Gastroesophageal sphincter (tissue), 4 donors: ENCODE measurements at places on chromosomes 2 and 18.

- peak; percentile 46 for ATAC-seq
Measured at GRCh38 chr18:48326901-48327675, 82.1 kb downstream of the ZBTB7C start.

GRCh38 chr2:181777734-181778133, 97.4 kb upstream of the NEUROD1 start:
- ATAC-seq = no peak

- ATAC-seq = no peak
Measured at GRCh38 chr18:45981821-45982220, 14.7 kb upstream of the EPG5 start.

GRCh38 chr2:204051476-204051875, 114.9 kb downstream of the ICOS start:
- ATAC-seq = no peak

GRCh38 chr2:45010702-45011012, 1.4 kb upstream of the SIX2 start:
- ATAC-seq = no peak

- ATAC-seq = no peak
Measured at GRCh38 chr18:8724452-8724851, 19.1 kb downstream of the MTCL1 start.

GRCh38 chr2:188628989-188629752, 337.5 kb downstream of the GULP1 start:
- ATAC-seq = peak; percentile 27

DNA sequence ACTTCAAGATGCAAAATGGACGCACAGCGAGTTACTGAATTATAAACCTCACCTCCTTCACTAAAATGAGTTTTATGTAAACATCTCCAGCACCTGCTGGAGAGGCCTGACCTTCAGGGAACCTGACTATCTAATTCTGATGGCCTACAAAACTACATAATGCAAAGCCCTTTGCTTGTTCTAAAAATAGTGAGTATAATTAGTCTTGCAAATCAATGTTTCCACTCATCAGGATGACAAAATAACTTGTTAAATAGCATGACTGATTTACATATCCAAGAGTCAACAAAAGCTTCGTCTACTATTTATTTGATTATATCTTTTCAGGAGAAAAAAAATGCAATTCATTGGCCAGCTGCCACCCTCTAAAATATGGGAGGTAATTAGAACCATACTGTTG, 326.3 kb upstream of the MC4R start:
- ATAC-seq = no peak

DNA sequence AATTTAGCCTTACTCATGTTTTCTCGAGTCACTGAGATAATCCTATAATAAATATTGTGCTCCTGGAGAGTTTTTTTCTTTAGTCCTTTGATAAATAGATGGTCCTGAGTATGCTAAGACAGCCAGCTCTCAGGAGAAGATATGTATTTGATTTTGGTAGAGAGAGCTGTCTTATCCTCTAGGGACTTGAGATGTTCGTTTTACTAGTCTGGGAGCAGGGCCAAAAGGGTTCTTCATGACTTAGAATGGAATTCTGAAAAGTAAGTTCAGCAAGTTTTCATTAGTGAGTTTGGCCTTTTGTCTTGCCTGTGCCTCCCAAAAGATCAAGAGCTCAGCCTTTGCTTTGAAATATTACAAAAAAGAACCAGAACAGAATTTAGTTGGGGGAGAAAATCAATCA, 246.7 kb downstream of the BABAM2 start:
- ATAC-seq = peak; percentile 53

DNA sequence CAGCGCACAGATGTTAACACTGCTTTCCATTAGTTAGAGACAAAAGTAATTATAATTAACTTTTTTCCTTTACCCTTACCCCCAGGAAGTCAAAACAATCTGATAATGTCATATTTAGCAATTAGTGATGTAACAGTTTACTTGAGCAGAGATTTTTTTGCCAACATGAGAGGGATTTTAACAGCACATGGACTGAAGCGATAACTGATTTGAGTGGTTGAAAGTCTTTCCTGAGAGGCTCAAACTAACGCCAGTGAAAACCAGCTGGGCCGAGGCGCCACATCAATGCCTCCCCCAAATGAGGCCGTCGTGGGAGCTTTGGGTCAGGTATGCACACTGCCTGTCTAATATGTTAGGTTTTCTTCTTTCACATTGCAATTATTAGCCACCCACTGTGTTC, 469.9 kb upstream of the SMIM21 start:
- ATAC-seq = no peak

GRCh38 chr2:30903326-30903725, 96.1 kb upstream of the CAPN13 start:
- no peak for ATAC-seq

DNA sequence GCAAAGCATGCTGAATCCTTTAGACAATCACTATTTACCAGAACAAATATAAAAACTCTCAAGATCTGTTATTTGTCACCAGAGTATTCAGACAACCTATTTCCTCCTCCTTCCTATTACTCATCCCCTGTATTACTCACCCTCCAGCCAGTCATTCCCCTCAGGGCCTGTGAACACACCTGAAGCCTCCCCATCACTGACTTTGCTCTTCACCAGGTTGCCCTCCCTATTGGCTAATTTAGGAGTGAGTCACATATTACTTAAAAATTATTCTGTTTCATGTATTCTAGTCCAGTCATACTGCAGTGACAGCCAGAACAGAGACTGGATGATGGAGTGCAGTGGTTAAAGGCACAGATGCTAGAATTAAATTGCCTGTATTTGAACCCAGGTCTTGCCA, 3.7 kb upstream of the ATG16L1 start:
- no peak for ATAC-seq
